ENCODE measurements at places on chromosomes 5 and 9. TPM values are rescaled to one million over a fixed set of nuclear protein-coding genes. Genes with fewer than 3 reads are reported as not detected.

HTR1A gene
- not detected for total RNA-seq

CARTPT gene
- total RNA-seq: not detected

MARCOL gene
- not detected for total RNA-seq

ANKRD31 gene
- 0.09 TPM for total RNA-seq

BNC2 gene
- total RNA-seq: 0.74 TPM

GADD45G gene
- 0.28 TPM for total RNA-seq

C5orf58 gene
- not detected for total RNA-seq

C9orf152 gene
- 0.07 TPM for total RNA-seq

MPDZ gene
- total RNA-seq: 14.1 TPM

TLE4 gene
- total RNA-seq: 27.5 TPM

ANKRD18A gene
- 0.98 TPM for total RNA-seq

IGFBPL1 gene
- 1.5 TPM for total RNA-seq

FBXW2 gene
- total RNA-seq: 24.3 TPM

PHF24 gene
- under 0.01 TPM for total RNA-seq

PCDHGA2 gene
- 0.42 TPM for total RNA-seq

IFNA2 gene
- not detected for total RNA-seq

PPP2R2B gene
- total RNA-seq: not detected

SLC6A18 gene
- total RNA-seq: not detected

DDX4 gene
- total RNA-seq: not detected

SLC2A8 gene
- 26.3 TPM for total RNA-seq

AJM1 gene
- total RNA-seq: 2.0 TPM

GPR150 gene
- not detected for total RNA-seq

ORM1 gene
- not detected for total RNA-seq

HRH2 gene
- total RNA-seq: not detected

CCDC192 gene
- not detected for total RNA-seq

RASGRF2 gene
- total RNA-seq: 1.3 TPM

ZDHHC11B gene
- 0.07 TPM for total RNA-seq

IFNK gene
- not detected for total RNA-seq

TRMT10B gene
- total RNA-seq: 1.6 TPM

STX17 gene
- total RNA-seq: 19.6 TPM

TAF1L gene
- total RNA-seq: not detected

PTGER4 gene
- 10.8 TPM for total RNA-seq

ADAMTSL2 gene
- total RNA-seq: not detected

MYOZ3 gene
- not detected for total RNA-seq

FAM219A gene
- total RNA-seq: 9.7 TPM

PDE6A gene
- total RNA-seq: not detected

RAD17 gene
- total RNA-seq: 11.8 TPM

FAM221B gene
- not detected for total RNA-seq

EIF4EBP3 gene
- 6.0 TPM for total RNA-seq

PCDHB9 gene
- total RNA-seq: not detected

CCL27 gene
- not detected for total RNA-seq

ARL15 gene
- 4.9 TPM for total RNA-seq

PCDHGA10 gene
- 4.7 TPM for total RNA-seq

ZFP2 gene
- 1.3 TPM for total RNA-seq

KCNMB1 gene
- total RNA-seq: not detected

MED10 gene
- total RNA-seq: 35.2 TPM

MVB12B gene
- total RNA-seq: 2.8 TPM

RNF180 gene
- 1.9 TPM for total RNA-seq
